CD4-positive, alpha-beta T cell (primary cell): ENCODE measurements at places on chromosomes 7 and 10.
A peak's percentile ranks its signal among the peaks of the same experiment; 100 is the strongest.

DNA sequence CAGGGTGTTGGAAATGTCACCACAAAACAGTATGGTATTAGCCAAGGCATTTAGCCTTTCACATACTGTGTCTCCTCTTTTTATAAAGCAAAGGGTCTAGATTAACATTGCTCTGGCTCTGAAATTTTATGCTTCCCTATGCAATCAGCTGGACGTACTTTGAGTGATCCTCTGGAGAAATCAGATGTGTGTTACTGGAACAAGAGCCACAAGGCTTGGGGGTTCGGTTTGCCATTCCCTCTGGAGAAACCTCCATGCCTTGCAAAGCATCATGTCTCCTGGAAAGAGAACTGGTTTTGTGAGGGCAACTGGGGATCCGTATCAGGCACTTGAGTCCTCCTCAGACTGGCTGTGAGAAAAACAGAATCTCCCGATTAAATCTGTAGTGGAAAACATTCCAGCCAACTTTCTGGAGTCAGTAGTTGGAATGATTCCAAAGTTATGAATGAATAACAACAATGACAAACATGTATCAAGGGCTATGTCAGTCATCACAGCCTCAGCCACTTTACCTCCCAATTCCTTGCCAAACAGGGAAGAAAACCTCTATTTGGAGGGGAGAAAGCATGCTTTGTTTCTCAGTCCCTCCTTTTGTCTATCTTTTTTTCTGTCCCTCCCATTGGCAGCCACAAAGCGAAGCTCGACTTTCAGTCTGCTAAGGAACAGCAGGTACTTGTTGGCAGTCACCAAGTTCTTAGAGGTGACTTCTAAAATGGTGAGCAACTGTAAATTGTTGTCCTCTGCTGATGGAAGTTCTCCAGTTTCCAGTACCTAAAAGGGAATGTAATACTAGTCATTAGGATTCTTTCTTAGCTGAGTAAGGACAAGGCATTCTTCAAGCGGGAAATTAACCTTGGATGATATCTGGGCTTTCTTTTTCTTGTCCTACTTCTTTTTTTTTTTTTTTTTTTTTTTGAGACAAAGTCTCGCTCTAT lies 864.8 kb upstream of the AUTS2 start:
- DNase-seq, result no peak

- no peak for DNase-seq
These were observed 20.1 kb upstream of the TLX1 start for GRCh38 chr10:101110856-101111523.

DNA sequence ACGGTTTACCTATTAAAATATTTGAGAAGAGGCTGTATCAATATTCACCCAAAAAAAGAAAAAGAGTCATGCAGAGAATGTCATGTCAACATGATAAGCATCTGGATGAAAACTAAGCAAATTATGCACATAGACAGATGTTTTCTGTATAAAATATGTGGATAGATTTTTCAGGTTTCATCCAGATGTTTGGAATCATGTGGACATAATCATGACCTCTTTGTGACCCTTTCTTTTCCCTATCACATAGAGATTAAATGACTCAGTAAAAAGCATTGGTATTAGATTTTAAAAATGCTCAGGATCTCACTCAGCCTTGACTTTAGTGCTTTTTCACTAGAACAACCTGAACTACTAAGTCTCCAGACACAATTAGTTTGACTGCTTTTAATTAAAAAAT lies 90.0 kb downstream of the FOXP2 start:
- no peak for DNase-seq

GRCh38 chr10:103695584-103696005 lies 159.8 kb downstream of the SH3PXD2A start:
- DNase-seq, result no peak

- no peak for DNase-seq
These were observed 63.3 kb downstream of the EVX1 start for GRCh38 chr7:27305854-27306253.

DNA sequence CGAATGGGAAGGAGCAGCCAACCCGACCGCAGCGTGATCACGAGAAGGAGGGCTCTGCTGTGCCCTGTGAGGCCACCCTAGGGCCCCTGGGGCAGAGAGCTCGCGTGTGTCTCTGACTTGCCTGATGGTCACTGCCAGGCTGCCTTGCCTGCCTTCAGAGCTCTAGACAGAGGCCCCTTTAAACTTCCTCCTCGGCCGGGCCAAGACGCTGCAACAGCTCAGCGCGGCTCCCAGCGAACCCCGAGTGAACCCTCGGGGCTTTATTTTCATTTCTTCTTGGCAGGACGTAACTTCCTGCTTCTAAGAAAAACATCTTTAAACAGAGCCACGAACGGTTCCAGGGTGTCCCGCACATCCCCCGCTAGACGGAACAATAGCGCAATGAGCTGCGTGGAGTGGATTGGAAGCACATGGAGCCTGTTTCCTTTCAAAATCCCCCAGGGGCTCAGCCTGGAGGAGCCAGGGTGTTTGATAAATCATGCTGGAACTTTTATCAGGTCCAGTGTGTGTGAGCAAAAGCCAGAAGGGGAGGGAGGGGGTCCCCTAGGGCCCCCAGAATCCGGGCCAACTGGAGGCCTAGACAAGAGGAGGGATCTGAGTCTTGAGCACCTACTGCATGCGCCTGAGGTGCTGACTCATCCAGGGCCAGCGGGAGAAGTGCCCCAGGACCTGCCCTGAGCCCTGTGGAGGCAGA lies 134.1 kb upstream of the GDF10 start:
- peak; percentile 50 for DNase-seq
